ENCODE measurements at places on chromosomes 12 and 14.

DNA sequence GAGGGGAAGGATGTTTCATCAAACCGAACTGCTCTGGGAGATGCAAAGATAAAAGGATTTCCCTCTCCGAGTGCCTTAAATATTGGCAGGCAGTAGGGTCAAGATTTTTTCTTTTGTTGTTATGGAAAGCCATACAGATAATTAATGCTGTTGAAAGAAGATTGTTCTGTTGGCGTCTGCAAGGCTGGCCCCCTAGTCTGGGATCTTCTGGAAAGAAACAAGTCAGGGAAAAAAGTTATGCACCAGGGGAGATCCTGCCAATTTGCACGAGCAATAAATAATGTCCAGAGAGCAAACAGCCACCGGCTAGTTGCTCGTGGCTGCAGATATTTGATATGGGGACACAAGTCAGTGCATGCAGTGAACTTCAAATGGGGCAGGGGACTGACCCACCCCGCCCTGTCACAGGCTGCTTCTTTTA is 202.1 kb upstream of the MYL2 start:
- no peak for DNase-seq

GRCh38 chr12:11762723-11763326 is 113.4 kb downstream of the ETV6 start:
- no peak for DNase-seq

DNA sequence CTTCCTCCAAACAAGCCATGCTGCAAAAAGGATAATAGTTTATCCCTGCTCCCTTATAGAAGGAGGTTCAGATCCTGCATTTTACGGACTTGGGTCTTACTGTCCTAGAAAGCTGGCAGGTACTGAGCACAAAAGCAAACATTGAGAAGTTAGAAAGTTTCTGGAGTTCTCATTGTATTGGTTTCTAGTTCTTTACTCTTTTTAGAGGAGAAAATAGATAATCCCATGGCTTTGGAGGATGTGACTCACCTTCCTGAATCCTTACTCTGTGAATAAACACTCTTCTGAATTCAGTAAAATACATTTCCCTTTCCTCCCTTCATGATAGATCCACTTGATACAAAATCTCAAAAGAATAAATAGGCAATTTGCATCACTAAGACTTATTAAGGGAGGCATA is 188.9 kb downstream of the NPAS3 start:
- no peak for DNase-seq

DNA sequence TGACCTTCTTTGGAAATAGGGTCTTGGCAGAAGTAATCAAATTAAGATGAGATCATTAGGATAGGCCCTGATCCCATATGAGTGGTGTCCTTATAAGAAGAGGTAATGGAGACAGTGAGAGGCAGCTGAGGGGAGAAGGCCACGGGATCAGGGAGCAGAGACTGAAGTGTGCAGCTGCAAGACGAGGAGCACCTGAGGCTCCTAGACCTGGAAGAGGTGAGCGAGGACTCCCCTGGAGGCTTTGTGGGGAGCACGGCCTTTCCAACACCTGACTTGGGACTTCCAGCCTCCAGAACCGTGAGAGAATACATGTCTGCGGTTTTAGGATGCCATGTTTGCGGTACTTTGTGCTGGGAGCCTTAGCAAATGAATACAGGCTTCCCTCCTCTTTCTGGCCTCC is 37.5 kb downstream of the LRTM2 start:
- DNase-seq: no peak

GRCh38 chr14:80946797-80947196 is 5.3 kb upstream of the CEP128 start:
- DNase-seq: no peak

All from CD4-positive, alpha-beta T cell treated with Interferon gamma for 1 hour (primary cell).